Esophagus squamous epithelium (tissue), 5 donors: ENCODE measurements at places on chromosomes 11 and 22.

DNA sequence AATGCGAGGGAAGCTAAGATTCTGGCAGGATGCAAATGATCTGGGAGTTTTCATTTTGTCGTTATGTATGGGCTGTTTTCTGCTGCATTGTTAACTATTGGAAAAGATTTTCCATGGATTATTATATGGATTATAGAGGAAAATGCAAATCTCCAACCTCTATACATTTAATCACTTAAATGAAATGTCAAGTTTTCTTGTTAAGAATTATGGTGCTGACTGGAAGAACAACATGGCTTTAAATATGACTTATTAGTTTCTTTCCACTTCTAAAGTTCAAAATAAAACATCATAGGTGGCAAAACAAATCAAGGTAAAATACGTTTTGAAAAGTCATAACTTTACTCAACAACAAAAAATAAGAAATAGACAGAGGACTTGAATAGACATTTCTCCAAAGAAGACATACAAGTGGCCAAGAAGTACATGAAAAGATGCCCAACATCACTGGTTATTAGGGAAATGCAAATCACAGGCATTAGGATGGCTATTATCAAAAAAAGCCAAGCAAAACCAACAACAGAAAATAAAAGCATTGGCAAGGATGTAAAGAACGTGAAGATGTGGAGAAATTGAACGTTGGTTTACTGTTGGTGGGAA is 56.2 kb upstream of the CLDN5 start:
- DNase-seq: no peak

DNA sequence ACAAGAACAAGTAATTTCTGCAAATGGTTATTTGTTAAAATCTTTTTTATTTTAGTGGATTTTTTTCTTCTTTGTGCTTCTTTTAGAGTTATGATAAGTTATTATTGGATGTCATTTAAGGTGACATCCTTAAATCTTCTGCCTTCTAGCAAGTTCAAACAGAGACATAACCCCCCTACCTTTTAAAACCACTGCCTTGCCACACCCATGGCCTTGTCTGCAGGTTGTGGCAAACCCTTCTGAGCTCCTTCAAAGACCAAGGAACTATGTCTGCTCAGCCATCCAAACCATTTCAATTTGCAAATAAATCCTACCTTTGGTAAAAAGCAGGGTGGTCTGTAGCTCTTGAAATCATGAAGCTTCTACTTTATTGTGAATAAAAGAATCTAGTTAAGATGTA is 241.6 kb downstream of the FAM76B start:
- DNase-seq: no peak

- no peak for DNase-seq
These were observed 37.6 kb downstream of the SYT13 start for GRCh38 chr11:45248501-45249011.

GRCh38 chr22:26576026-26576680 is 13.8 kb downstream of the TPST2 start:
- DNase-seq: no peak

- no peak for DNase-seq
These were observed 197.0 kb upstream of the E2F8 start for GRCh38 chr11:19437760-19438159.

GRCh38 chr22:35840302-35840739 is 122.6 kb downstream of the APOL5 start:
- peak; percentile 22 for DNase-seq

- DNase-seq: no peak
These were observed 26.7 kb downstream of the TCF20 start for GRCh38 chr22:42243802-42244060.

DNA sequence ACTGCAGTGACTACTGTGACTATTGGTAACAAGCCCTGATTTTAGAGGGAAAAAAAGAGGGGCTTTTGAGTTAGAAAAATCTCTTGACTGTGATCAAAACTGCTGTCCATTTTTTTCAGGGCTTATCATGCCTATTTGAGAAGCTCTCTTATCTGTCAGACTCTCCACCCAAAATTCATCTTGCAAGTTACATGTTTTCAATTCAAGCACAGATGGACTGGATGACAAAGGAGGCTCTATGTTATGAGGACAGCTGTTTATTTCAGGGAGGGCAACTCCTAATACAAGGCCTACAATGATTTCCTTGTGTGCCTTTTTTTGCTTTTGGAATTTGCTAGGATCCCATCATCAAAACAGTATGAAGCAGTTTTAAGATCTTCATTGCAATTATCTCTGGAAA is 35.2 kb upstream of the USP47 start:
- DNase-seq: no peak

DNA sequence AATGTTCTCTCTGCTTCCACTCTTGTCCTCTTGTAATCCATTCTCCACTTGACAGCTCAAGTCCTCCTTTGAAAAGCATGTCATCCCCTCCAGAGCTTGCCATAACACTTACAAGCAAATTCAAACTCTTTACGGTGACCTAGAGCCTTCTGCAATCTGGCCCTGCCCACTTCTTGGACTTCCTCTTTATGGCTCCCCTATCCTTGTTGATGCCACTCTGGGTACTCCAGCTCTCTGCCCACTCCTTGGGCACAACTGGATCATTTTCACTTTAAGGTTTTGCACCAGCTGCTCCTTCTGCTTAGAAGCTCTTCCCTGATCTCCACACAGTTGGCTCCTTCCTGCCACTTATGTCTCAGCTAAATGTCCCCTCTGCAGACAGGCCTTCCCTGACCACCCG is 217.9 kb downstream of the DSCAML1 start:
- no peak for DNase-seq

DNA sequence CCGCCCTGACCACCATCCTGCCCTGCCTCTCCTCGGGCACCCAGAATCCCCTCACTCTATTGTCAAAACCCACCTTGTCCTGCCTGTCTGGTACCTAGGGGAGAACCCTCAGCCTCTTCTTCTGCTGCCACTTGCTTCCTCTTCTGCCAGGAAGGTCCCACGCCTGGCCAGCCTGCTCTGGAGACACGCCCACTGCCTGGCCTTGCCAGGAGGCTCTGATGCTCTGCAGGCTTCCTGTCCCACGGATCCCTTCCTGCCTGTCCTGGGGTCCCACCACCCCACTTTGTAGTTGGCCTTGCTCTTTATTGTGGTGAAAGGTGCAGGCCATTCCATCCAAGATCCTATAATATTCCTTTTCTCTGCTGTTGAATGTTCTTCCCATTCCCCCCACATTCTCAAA is 63.4 kb downstream of the BMAL1 start:
- no peak for DNase-seq

- DNase-seq: no peak
These were observed 444 bp downstream of the CWF19L2 start for GRCh38 chr11:107457205-107457557.

DNA sequence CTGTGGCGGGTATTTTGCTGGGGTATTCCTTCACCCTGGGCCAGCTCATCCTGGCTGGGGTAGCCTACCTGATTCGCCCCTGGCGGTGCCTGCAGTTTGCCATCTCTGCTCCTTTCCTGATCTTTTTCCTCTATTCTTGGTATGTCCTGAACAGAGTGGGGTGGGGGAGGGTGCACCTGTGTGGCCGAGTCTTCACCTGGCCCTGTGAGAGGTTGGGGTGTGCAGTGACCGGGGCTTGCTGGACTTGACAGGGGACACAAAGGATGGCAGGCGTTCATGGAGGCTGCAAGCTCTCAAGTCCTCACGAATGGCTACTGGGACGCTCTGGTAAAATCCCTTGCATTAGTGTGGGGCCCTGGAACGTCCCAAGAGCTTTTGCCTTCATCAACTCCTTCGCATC is 39.3 kb downstream of the CAPN1 start:
- no peak for DNase-seq

GRCh38 chr11:65376138-65376713 is 6.2 kb downstream of the SLC25A45 start:
- no peak for DNase-seq

- no peak for DNase-seq
These were observed 16.5 kb downstream of the SCYL1 start for GRCh38 chr11:65541093-65541982.

DNA sequence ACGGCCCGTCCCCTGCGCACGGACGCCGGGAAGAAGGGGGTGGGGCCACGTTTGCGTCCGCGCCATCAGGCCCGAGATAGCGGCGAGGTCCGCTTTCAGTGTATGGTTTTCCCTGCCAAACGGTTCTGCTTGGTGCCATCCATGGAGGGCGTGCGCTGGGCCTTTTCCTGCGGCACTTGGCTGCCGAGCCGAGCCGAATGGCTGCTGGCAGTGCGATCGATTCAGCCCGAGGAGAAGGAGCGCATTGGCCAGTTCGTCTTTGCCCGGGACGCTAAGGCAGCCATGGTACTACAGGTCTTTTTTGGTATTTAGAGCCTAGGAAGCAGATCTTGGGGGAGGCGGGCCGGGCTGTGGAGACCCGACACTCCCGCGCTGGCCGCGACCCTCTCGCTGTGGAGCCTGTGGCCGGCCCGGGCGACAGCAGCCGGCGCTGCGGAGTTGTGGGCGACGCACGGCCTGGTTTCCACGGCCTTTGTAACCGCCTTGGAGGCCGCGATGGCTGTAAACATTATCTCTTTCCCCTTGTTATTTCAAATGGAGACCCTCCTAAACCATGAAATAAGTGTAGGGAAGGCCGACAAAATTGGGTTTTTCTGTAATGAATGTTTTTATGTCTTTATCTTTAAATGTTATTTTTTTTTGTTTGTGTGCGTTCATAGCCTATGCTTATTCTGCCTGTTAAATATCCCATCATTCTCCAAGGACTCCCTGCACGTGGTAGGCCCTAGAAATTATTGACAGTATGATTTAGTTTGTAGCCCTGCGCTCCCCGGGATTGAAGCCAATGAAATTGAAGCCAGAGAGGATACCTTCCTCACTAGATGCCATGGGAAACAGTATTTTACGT is at the start of gene AASDHPPT:
AASDHPPT (plus strand) TSS at position 54 of the 847 bp plus-strand sequence; CDS start at position 103, 49 bp downstream.
- DNase-seq: no peak

GRCh38 chr11:12381875-12382274 is 4.5 kb downstream of the PARVA start:
- DNase-seq: no peak

- no peak for DNase-seq
These were observed 108.9 kb downstream of the SGSM3 start for GRCh38 chr22:40479126-40479800.

DNA sequence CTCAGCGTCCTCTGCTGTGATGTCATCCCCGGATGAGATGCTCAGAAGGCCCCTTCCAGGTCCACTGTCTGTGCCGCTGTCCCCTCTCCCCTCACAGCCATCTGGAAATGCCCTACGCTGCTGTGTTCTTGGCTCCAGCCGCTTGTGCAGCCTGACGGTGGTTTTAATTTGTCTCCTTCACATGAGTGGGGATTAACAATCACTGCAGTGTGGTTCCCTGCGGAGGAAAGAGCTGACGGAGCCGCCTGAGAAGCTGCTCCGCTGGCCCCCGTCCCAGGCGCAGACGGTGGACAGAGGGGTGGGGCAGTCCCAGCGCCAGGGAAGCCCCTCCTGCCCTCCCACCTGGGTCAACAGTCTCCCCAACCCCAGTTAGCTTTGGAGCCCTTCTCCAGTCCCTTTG is 67.5 kb upstream of the PHF21B start:
- DNase-seq: no peak

DNA sequence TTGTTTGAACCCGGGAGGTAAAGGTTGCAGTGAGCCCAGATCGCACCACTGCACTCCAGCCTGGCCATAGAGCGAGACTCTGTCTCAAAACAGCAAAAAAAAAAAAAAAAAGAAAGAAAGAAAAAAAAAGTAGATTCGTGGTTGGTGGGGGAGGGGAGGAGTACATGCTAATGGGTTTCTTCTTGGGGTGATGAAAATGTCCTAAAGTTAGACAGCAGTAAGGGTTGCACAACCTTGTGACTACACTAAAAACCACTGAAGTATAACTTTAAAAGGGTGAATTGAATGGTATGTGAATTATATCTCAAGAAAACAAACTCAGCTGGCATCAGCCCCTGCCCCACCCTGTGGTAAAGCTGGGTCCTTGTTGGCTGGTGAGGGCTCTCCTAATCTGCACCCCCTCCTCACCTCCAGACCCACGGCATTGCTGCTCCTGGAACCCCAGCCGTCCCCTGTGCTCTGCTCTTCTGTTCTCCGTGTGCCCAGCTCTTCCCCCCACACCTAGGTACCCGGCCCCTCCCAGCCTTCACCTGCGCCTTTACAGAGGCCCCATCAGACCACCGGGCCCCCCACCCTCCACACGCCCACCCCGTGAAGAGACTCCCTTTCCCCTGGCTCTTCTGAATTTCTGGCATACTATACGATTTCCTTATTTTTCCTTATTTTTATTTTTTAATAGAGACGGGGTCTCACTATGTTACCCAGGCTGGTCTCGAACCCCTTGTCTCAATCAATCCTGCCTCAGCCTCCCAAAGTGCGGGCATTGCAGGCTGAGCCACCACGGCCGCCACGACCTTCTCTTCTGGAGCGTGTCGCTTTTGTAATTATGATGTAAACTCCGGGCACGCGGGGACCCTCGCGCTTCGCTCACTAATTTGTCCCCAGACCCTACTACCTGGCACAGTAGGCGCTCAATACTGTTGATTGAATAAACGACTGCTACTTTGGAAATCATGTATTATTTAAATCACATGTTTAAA is 924 bp upstream of the FADD start:
- no peak for DNase-seq

GRCh38 chr11:129595038-129595962 is 219.7 kb downstream of the BARX2 start:
- no peak for DNase-seq

DNA sequence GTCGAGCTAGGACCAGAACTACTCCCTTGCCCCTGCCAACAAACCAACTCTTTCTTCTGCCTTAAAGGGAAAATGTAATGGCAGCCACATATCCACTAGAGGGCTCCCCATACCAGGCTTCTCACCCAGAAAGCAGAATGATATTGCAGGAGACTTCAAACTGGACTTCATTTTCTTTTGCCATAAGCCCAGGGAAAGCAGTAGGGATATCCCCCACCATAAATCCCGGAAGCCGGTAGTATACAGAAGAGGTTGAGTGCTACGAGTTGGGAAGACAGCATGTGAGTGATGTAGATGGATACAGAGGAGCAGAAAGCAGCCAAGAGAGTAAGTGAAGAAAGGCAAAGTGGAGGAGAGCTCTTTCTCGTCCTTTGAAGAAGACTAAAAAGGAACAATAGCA is 12.1 kb downstream of the PLAAT5 start:
- no peak for DNase-seq

GRCh38 chr22:38352436-38352835 is 35.2 kb upstream of the CSNK1E start:
- DNase-seq: no peak

GRCh38 chr11:103266167-103266831 is 157.1 kb downstream of the DYNC2H1 start:
- no peak for DNase-seq

DNA sequence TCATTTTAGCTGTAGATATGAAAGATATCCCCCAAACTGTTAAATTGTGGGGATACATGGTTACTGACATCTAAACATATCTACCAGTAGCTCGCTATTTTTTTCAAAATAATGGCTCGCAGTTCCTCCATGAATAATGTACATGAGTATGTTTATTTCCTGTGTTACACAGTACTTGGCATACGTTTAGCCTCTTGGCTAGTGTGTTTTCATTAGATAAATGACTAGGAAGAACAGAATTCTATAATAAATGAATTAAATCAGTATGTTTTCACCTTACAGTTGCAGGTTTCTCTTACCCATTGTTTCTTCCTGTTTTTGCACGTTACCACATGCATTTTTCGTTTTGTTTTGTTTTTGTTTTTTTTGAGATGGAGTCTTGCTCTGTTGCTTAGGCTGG is 21.8 kb downstream of the RNF169 start:
- DNase-seq: no peak

- no peak for DNase-seq
These were observed 26.9 kb upstream of the LDHA start for GRCh38 chr11:18367431-18367830.

- DNase-seq: no peak
These were observed 4.6 kb upstream of the RANGAP1 start for GRCh38 chr22:41290262-41291221.
